ENCODE measurements at places on chromosomes 12 and 14.

GRCh38 chr14:35240231-35240630 is 52.0 kb upstream of the PSMA6 start:
- DNase-seq = no peak

- no peak for DNase-seq
Measured at GRCh38 chr12:54390668-54391551, 6.4 kb upstream of the ZNF385A start.

GRCh38 chr14:92459030-92459949 is 54.3 kb upstream of the RIN3 start:
- no peak for DNase-seq

DNA sequence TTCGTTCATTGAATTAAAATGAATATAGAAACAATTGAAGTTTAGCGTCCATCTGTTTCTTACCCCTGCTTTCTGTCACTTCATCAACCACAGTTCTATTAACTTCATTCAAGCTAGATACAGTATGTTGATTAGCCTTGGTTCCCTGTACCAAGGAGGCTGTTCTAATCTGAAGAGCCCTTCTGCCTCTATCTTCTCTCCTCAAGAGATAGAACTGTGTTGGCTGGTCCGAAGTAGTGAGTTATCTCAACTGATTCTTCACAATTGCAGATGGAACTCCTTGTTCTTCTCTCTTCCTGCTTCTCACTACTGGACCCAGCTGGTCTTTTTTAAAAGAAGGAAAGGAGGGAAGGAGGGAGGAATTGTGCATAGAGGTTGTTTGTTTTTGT is 82.1 kb upstream of the TRAF3 start:
- DNase-seq = no peak

GRCh38 chr14:45651890-45652289 is 398.9 kb upstream of the MIS18BP1 start:
- peak; percentile 35 for DNase-seq

- no peak for DNase-seq
Measured at GRCh38 chr12:120229071-120229486, 28.2 kb upstream of the RPLP0 start.

DNA sequence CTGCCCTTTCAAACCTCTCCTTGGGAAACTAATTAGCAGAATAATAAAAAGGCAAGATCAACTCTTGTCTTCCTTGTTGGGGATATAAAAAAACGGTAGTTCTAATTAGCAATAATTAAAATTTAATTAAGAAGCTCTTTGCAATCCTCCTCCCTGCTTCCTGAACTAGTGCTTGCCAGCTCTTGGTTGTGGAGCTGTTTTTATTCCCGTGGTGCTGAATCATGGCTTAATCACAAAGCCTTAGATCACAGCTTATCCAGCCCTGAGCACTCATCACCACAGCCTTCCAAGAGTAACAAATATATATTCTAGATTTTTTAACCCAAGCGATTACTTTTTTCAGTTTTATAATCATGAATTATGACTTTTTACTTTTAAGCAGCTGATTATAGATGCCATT is 63.2 kb upstream of the INSM2 start:
- peak; percentile 20 for DNase-seq

DNA sequence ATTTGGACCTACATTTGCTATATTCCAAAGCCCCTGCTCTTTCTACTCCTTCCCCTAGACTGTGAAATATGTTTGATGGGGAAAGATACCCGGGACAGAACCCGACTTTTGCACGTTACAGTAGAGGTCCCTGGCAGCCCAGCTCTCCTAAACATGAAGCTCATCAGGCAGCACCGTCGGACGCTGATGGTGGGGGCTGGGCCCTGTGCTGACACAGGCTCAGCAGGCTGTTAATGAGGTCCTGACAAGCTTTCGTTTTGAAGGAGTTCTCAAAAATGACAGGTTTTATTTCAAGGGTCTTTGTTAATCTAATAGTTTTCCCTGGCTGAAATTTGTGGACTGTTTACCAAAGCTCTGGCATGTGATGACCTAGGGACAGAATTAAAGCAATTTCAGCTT is 102.3 kb downstream of the SLC25A47 start:
- DNase-seq = no peak

GRCh38 chr14:99612738-99613330 is 8.8 kb upstream of the CCDC85C start:
- DNase-seq = no peak

DNA sequence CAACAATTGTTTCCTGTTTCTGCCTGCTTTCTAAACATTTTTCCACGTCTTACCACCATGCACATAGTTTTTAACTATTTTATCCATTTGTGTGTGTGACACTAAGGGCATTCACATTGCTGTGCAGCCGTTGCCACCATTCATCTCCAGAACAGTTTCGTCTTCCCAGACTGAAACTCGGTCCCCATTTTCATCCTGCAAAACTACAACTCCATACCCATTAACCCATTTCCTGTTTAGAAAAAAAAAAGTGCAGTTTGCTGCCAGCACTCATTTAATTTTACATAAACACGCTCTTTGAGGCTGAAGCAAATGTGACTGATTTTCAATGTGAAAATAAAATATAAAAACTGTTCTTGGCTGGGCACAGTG is 15.5 kb downstream of the UBC start:
- DNase-seq = no peak

- peak; percentile 61 for DNase-seq
Measured at GRCh38 chr12:23055004-23055403, 430.0 kb downstream of the ETNK1 start.

- no peak for DNase-seq
Measured at GRCh38 chr14:79412822-79413221, 798.5 kb downstream of the DIO2 start.

DNA sequence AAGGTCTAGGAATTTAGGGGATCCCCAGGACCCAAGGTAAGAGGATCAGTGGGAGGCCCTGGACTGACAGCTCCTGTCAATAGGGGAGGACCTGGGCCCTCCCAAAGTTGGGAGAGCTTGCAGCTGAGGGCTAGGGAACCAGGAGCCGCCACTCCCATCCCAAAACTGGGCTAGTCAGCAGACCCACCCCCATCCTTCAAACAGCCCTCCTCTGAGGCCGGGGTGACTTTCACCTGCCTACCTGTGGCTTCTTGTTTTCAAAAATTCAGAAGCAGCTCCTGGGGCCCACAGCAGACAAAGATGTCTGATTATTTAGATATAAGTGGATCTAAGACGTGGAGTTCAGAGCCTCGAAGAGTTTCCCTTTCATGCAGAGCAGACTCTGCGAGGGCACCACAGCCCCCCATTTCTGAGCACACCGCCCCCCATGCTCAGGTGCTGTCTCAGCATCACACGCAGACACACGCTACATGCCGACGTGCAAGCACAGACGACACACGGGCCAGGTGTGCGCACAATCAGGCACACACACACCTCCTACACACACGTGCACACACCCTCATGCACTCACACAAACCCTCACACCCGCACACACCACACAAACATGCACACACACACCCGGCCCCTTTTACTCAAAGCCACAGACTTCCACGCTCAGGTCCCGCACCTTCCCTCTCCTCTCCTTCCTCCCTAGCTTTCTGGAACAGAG is 21.9 kb downstream of the DIO3 start:
- DNase-seq = no peak

- DNase-seq = peak; percentile 38
Measured at GRCh38 chr12:14960548-14961465, 594 bp downstream of the ARHGDIB start.

DNA sequence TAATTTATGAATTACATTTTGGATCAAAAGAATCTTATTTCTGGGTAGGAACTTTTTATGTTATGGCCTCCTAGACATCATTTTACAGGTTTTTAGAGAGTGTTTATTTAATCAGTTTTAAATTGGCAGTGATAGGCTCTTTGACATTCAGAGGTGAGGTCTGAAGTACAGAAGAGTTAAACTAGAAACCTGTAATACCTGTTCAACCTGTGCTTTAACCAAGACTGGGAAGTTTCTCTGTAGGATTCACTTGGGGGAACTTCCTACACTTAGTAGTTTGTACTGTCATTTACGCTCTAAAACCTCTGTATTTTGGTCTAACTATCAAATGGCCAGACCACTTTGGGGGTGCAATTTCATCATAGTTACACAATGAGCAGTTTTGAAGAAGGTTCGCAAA is 35.9 kb downstream of the PLEKHA5 start:
- DNase-seq = no peak

DNA sequence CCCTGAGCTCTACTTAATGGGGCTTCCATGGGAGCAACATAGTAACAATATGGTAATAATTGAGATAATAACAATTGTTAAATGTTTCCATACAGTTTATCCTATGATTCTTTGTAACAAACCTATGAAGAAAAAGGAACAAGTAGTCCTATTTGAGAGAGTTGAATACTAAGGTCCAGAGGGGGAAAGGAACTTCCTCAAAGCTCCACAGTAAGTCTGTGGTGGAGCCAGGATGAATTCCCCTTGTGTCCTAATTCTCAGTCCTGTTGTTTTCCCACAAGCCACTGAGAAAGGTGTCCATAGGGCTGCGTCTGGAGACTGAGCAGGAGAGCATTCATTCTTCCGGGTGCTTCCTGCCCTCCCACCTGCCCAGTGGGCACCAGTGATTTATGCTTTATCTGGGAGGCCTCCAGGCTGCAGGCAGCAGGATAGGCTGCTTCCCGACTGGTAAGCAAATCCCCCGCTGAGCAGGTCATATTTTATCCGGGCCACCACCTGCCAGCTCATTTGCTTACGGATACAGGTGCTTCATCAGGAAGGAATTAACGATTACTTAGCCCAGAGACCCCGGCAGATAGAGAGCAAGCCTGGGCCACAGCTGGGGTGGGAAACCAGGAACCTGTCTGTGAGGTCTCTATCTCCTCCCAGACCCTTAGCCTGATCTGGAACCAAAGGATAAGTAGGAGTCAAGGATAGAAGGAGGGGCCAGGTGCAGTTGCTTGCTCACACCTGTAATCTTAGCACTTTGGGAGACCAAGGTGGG is 33.9 kb upstream of the FAM222A start:
- no peak for DNase-seq

DNA sequence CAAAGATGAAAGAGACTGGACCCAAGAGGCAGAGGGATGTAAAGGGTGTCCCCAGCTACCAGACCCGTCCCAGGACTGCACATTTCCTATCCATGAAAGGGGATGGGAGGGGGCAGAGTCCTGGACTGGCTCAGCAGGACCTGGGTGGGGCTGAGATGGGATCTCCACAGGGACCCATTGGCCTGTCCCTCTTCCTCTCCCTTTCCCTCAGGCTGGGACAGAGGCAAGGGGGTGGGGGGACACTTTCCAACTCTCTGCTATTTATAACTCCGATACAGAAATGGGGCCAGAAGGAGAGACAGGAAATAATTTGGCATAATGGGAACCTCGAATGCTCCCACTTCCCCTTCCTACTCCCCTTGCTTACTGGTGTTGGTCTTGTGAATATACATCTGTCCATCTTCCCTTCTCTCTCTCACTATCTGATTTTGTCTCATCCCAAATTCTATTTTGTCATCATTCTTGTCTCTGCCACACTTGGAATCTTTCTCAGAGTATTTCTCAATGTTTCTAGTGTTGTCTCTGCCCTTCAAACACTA is 1.1 kb upstream of the ITGA7 start:
- DNase-seq = no peak

- DNase-seq = no peak
Measured at GRCh38 chr14:93019367-93019843, 96.3 kb downstream of the ITPK1 start.

- no peak for DNase-seq
Measured at GRCh38 chr14:64266239-64266638, 27.9 kb downstream of the ESR2 start.

GRCh38 chr14:106738075-106738474 is 1211.7 kb downstream of the TMEM121 start:
- DNase-seq = no peak

DNA sequence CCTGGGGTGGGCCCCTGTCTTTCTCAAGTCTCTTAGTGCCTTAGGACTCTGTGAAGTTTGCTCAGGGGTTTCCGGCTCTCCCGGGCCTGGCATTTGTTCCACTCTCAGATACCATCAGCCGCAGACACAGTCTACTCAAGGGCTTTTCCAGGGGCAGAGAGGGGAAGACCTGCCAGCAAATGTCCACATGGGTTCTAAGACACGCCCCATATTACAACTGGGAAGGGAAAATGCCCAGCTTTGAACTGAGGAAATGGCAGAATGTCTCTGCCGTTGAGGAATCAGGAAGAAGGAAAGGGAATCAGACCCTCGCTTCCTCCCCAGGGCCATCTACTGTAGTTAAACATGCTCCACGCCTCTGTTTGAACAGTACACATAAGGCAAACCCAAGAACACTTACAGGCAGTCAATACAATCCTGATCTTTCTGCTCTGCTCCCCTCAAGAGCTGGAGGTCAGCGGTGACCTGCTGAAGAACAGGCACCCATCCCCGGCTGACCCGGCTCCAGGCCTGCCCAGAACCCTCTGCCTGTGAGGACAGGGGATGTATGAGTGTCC is 7.9 kb downstream of the CCDC85C start:
- DNase-seq = no peak

- no peak for DNase-seq
Measured at GRCh38 chr12:30048371-30048770, 264.6 kb upstream of the TMTC1 start.

DNA sequence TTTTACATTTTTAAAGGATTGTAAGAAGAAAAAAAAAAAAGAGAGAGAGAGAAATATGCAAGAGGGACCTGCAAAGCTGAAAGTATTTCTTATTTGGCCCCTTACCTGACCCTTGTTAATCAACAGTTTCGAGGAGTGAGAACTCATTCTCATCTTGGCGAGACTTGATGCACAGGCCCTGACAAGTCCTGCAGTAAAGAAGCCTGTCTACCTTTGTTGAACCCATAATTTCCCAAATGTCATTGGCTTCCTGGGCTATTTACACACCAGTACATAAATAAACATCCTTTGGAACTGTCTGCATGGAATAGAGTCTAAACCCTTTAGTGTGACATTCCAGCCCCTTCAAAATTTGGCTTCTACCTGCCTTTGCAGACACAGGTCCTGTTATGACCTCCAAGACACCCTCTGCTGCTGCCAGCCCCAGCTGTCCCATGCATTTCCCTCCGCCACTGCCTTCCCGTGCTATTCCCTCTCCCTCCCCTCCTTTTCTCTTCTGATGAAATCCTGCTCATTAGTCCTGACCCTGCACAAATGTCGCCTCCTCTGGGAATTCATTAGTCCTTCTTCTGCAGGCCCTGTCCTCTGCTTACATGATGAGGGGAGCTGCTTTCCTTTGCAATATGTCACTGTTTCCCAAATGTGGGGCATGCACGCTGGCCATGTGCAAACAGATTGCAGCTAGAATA is 35.1 kb downstream of the MYL2 start:
- no peak for DNase-seq
